ENCODE measurements at places on chromosomes 16 and 17. TPM values are rescaled to one million over a fixed set of nuclear protein-coding genes. Genes with fewer than 3 reads are reported as not detected.

- H3K4me1 ChIP-seq: no peaks in the 10 kb centered on the region
- H3K27me3 ChIP-seq: no peaks in the 10 kb centered on the region
- H3K27ac ChIP-seq: no peak overlapping the region
- no peak overlapping the region for H3K4me3 ChIP-seq
Observed at GRCh38 chr17:58624751-58625150, 67.1 kb downstream of the TEX14 start.

GRCh38 chr16:22632606-22633005 lies 121.9 kb downstream of the NPIPB5 start:
- no peak overlapping the region for H3K27ac ChIP-seq
- H3K27me3 ChIP-seq: no peaks in the 10 kb centered on the region
- H3K4me3 ChIP-seq: no peak overlapping the region
- no peaks in the 10 kb centered on the region for H3K36me3 ChIP-seq

DNA sequence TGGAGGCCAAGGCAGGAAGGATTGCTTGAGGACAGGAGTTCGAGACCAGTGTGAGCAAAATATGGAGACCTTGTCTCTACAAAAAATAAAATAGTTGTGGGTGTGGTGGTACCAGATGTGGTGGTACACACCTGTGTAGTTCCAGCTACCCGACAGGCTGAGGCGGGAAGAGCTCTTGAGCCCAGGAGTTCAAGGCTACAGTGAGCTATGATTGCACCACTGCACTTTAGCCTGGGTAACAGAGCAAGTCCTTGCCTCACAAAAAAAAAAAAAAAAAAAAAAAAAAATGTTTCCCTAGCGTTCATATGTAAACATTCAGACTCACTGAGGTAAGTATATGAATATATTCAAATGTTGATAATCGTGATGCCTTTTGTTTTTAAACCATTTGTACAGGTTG lies 39.5 kb downstream of the CLUH start:
- DNase-seq: no peak
- H3K27ac ChIP-seq: no peak overlapping the region
- no peaks in the 10 kb centered on the region for H3K4me1 ChIP-seq
- peaks cover 43% of the 10 kb centered on the region for H3K36me3 ChIP-seq

Gene HEATR9
- polyA plus RNA-seq: 0.82 TPM

Data from thymus (tissue), 14 donors.